ENCODE measurements at places on chromosomes 3 and 15.

DNA sequence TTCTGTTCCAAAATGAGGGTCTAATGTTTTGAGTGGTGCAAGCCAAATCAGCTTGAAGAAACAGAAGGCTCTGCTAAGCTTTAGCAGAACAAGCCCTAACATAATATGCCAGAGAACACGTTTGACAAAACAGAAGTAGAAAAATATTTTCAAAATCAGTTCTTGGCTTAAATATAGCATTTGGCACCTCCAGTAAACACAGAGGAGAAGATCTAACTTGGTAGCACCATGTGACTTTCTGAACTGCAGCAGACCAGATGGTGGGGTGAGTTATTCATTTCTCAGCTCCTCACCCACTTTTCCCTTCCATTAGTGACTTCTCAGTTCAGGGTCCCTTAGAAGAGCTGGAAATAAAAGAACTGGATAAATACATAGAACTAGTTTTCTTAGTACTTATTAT lies 395.8 kb downstream of the MAGI1 start:
- no peak for DNase-seq

DNA sequence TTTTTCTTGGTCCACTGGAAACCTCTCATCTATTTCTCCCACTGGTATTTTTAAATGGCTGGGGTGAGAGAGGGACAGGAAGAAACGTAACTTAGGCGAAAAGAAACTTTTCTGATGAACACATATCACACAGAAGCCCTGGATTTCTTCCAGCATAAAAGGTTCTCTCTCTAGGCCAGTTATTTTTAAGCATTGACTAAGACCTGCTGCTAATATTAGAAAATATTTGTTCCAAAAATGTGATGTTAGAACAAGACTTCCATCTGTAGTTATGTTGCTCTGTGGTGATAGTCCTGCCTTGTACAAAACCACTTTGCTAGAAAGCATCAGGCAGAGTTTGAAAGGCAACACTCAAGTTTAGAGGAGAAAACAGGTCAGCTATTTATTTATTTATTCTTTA lies 537.7 kb downstream of the MCTP2 start:
- no peak for DNase-seq

DNA sequence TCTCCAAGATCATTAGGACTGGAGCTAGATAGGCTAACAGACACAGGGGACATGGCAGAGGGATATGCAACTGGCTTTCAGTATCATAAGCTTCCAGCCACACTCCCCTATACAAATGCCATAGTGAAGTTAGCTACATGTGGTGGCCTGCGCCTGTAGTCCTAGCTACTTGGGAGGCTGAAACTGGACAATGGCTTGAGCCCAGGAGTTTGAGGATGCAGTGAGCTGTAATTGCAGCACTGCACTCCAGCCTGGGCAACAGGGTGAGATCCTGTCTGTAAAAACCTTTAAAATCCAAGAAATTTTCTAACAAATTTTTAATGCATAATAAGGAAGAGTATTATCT lies 37.3 kb downstream of the DLG1 start:
- no peak for DNase-seq

DNA sequence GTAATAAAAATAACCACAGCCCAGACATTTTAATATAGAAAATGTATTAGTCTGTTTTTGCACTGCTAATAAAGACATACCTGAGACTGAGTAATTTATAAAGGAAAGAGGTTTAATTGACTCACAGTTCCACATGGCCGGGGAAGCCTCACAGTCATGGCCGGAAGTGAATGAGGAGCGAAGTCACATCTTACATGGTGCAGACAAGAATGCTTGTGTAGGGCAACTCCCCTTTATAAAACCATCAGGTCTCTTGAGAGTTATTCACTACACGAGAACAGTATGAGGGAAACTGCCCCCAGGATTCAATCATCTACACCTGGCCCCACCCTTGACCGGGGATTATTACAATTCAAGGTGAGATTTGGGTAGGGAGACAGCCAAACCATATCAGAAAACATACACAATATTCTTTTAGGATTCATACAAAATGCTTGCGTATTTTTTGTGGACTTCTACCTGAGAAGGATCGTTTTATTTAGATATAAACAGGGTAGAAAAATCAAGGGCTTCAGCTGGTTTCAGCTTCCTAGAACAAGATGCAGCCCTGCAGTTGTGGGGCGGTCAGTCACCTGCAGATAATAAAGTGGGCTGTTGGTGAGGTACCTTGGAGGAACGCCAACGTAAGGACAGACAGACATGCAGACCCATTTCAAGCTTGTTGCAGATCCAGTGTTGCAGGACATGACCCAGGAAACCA lies 101.9 kb downstream of the TNIK start:
- DNase-seq: no peak

- no peak for DNase-seq
Measured at GRCh38 chr3:192881159-192881786, 36.4 kb downstream of the MB21D2 start.

- no peak for DNase-seq
Measured at GRCh38 chr3:73398084-73398483, 226.7 kb downstream of the PDZRN3 start.

GRCh38 chr3:143413372-143413771 lies 293.8 kb downstream of the CHST2 start:
- no peak for DNase-seq

- DNase-seq: no peak
Measured at GRCh38 chr3:49161808-49162530, 4.2 kb downstream of the CCDC71 start.
